ENCODE measurements at places on chromosomes 16 and 17.

- no peak for DNase-seq
Observed at GRCh38 chr16:1485847-1486496, 2.8 kb downstream of the PTX4 start.

- DNase-seq = no peak
Observed at GRCh38 chr17:27746881-27747280, 53.4 kb downstream of the NOS2 start.

- DNase-seq = no peak
Observed at GRCh38 chr16:79053577-79053976, 547.0 kb downstream of the MAF start.

DNA sequence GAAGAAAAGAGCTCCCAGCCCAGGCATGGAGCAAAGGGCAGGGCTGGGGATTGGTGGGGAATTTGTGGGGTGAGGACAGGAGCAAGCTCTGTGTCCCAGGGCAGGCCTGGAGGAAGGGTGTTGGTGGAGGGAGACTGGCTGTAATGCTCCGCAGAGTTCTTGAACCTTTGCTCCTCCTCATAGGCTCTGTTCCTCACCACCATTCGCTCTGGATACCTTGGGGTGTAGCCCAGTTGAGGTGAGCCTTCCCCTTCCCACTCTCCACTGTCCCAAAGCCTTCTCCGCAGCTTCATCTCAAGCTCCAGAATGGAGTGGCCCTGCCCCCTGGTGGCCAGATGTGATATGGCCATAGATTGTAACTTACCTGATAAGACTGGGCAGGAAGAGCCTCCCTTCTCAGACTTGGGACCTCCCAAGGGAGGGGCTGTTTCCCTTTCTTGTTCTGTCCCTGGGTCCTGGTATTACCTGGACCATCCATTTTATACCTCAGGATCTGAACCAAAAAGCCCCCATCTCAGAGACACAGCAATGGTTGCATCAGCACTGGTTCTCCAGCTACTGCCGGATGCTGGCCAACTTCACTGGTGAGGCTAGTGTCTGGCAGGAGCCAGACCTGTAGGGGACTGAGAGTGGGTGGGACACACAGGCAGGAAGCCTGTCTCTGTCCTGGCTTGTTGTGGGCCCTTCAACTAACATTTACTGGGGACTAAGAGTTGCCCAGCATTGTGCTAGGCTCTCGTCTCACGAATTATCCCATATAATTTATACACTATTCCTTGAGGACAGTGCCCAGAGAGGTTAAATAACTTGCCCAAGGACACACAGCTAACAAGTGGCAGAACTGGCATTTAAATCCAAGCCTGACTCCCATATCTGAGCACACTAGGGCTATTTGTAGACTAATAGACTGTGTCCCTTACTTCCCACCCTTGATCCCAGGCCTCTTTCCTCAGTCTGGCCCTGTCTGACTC lies 19.1 kb upstream of the STAC2 start:
- peak; percentile 48 for DNase-seq

DNA sequence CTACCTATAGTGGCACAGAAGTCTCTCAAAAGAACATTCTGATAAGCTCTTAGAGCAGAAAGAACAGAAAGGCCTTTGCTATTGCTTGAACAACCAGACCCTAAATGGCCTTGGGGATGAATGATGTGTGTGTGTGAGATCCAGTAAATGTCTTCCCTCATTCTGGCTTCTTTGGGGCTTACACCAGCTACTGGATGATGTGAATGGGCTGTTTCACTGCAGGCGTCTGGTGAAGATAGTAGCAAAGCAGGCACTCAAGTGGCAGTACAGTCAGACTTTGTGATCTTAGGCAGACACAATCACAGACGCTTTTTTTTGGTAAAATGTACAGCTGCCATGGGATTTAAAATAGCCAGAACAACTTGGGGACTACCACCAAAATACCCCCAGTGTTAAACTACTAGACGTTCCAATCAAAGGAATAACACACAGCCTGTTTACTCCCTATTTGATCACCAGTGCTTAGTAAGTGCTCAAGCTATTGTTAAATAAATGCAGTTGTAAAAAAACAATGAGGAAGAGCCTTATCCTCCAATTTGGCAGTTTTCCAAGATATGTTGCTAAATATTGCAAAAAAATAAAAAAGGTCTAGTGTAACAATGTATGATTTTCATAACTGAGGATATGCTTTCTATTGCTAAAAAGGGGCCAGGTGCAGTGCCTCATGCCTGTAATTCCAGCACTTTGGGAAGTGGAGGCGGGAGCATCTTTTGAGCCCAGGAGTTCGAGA lies 17.9 kb downstream of the NDUFAB1 start:
- DNase-seq = no peak
